ENCODE measurements at places on chromosomes 5 and 9.

GRCh38 chr5:166991601-166992000 lies 1299.8 kb upstream of the WWC1 start:
- no peak for DNase-seq

DNA sequence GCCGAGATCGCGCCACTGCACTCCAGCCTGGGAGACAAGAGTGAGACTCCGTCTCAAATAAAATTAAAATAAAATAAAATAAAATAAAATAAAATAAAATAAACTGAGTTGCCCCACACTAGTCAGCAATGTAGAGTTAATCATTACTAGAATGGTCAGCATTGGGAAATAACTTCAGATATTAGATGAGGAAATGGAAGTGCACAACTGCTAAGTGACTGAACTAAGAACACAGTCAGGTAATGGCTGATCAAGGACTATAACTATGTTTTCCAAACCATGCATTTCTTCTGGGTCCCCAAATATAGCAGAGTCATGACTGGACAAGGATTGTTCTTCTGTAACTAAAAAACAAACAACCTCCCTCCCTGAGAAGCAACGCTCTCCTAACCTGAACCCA lies 17.1 kb downstream of the OTP start:
- DNase-seq = no peak

DNA sequence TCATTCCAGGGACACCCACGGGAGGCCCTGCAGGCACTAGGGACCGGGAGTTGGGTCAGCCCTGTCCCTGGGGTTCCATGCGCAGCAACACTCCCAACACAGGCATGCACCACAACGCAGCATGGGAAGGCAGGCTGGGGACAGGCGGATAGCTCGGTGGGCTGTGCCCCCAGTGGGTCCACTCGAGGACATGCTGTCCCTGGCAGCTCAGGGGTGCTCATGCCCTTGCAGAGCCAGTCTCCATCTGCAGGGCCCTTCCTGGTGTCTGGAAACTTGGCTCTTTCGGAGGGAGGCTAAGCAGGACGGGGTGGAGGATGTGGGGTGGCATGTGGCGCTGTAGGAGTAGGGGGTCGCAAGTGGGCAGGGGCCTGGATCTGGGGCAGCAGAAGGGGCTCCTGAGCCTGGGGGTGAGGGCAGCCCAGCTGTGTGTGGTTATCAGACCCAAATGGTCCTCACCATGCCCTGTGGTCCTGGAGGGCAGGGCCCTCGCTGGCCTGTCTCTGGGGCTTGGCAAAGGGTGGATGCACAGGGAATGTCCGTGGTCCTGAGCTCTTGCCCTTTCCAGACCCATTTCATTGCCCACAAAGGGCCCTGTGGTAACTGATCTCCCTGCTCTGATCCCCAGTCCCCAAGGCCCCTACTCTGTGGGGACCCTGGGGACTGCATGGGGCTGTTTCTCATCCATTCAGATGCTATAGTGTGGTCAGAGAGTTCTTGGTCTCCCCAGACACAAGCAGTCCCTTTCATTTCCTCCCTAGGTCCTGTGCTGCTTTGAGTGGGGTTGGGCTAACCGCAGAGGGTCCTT lies 90.3 kb upstream of the PHYKPL start:
- DNase-seq = no peak

DNA sequence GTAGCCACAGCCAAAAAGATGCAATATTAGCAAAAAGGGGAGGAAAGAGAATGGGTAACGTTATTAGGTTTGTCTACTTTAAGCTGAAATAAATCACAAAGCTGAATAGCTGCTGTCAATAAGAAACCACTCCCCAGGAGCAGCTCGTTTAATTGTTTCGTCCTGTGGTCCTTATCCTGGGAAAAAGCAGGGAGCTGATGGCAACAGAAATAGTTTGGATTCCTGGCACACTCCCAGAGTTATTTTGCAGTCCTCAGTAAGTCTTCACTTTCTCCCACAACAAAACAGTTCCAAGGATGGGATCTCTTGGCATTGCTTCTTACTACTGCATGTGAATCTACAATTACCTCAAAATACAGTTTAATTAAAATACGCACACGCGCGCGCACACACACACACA lies 28.8 kb downstream of the FRMD3 start:
- no peak for DNase-seq

GRCh38 chr5:181108578-181109165 lies 22.3 kb downstream of the OR2V1 start:
- DNase-seq = no peak

GRCh38 chr5:85311536-85311935 lies 926.9 kb upstream of the EDIL3 start:
- no peak for DNase-seq

DNA sequence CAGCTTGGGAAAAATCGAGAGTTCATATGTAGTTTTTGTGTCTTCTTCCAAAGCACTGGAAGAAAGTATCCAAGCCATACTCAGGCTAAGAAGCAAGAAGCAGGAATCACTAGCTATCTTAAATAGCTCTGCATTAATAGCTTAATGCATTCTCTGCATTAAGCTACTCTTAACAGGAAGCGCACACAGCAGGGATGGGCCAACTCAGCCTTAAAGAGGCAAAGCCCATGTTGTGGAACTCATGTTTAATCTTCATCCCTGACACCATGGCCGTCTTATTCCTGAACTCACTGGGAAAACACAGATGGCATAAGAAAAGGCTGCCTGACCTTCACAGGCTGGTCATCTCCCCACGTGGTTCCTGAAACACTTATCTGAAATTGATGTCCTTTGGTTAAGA lies 18.7 kb upstream of the ICE1 start:
- DNase-seq = no peak

- DNase-seq = no peak
Measured at GRCh38 chr5:181259283-181259682, 1.7 kb downstream of the TRIM52 start.

DNA sequence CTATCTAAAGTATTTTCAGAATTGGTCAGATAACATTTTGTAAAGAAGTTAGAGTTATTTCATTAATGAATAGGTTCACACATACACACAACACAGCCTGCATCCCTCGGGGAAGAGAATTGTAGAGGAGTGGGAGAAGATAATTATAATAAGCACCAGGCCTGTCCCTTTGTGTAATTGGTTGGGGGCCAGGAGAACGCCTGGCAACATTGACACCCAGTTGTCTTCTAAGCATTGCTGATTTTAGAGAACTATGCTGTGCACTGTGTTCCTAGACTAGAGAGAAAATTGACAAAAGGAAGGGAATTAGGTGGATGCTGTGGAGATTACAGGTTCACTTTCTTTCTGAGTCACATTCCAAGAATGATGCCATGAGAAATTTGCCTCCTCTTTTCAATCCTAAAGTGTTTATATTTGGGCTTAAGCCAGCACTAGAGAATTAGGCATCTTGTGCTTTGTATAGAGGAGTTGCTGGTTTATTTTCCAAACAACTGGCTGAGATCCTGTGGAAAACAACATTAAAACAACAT lies 247.6 kb downstream of the COX7C start:
- DNase-seq = no peak

All from NCI-H146 (cell line).